H1 (cell line): ENCODE measurements at places on chromosomes 16 and 17. TPM values are rescaled to one million over a fixed set of nuclear protein-coding genes. Genes with fewer than 3 reads are reported as not detected.

GRB7 gene
- 30.9 and 32.2 TPM in 2 replicates for total RNA-seq

GRCh38 chr16:31713945-31714902 lies 159.4 kb upstream of the ZNF267 start:
- DNase-seq: peak; percentile 21
- H3K4me1 ChIP-seq: peaks cover 5% of the 10 kb centered on the region; the same call in 1 of the 2 replicates
- H3K4me3 ChIP-seq: peak overlapping the region; percentile 90
- H3K36me3 ChIP-seq: peaks cover 8% of the 10 kb centered on the region; the same call in 1 of the 2 replicates

DNA sequence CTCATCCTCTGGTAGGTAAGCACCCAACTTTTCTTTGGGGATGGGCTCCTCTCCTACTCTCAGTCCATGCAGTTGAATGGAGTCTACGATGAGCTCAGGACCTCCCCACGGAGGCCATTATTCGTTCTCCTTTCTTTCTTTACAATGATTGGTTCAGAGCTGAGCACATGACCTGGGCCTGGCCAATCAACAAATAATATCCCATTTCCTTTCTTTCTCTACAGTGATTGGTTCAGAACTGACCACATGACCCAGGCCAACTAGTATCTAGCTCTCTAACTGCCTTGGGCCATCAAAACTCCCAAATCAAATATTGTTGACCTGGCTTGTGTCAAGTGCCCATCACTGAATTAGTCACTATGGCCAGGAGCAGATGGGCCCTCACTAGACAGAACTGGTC lies 129.2 kb downstream of the USP31 start:
- H3K36me3 ChIP-seq: no peaks in the 10 kb centered on the region
- H3K4me1 ChIP-seq: no peaks in the 10 kb centered on the region
- no peak overlapping the region for H3K4me3 ChIP-seq
- no peak overlapping the region for H3K27ac ChIP-seq
- DNase-seq: no peak
- no peaks in the 10 kb centered on the region for H3K27me3 ChIP-seq

DNA sequence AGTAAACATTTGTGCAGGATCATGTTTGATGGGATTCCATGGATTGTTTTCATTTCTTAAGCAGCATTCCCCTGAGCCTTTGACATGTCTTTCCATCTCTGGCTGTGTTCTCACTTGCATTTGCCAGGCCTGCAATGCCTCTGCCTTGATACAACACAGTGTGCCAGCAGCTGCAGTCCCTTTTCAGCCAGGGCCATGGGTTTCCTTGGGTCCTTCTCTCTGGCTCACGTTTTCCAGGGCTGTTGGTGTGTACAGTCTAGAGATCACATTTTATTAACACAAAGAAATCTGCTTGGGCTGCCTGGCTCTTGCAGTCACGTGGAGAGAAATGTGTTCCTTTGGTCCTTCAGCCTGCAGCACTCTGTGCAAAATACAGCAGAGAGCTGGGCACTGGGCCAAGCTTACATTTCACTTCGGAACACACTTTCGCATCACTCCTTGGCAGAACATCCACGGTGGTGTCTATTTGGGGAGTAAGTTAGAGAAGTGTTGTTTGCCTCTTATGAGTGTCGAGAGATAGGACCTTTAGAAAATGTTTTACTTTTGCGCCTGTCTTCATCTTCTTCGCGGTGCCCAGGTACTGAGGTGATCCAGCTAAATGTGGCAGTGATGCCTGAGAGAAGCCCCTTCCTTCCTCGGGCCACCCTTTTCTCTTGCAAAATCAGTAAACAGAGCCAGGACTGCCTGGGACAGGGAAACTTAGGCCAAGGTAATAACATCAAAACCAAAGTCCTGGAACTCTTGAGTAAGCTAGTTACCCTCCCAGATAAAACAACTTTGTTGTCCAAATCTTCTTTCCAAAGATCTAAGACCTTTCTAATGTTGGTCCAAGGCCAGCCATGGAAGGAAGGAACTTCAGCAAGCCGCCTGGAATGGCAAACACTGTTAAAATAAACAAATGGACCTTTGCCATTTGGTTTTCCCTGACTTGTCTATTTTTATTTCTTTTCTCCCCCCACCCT lies 20.9 kb downstream of the HLF start:
- H3K27me3 ChIP-seq: no peaks in the 10 kb centered on the region
- no peak for DNase-seq
- H3K36me3 ChIP-seq: no peaks in the 10 kb centered on the region
- H3K27ac ChIP-seq: no peak overlapping the region
